ENCODE measurements at places on chromosomes 1 and 21.

DNA sequence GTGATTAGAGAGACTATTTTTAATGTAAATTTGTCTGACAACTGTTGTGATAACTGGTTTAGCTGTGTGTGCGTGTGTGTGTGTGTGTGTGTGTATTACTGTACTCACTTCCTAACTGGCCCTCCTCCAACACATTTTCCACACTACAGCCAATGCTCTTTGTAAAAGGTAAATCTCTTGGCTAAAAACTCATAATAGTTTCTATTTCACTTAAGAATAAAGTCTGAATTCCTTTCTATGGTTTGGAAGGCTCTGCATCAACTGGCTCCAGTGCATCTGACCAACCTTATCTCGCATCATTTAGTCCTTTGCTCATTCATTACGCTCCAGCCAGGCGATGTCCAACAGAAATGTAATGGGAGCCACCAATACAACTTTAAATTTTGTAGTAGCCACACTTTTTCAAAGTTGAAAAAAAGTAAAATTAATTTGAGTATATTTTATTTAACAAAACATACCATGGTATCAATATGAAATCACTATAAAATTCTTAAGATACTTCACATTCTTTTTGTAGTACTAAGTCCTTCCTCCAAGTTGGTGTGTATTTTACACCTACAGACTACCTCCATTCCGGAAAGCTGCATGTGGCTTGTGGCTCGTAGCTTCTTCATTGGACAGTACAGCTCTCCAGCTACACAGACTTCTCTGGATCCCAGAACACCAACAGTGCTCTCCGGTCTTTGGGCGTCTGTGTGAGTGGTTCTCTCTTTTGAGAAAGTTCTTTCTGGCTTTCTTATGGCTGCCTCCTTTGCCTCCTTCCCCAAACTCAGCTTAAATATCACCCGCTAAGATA, 68.9 kb downstream of the NRIP1 start:
- no peaks in the 10 kb centered on the region for H3K27me3 ChIP-seq
- no peak overlapping the region for H3K4me3 ChIP-seq
- DNase-seq = no peak
- H3K27ac ChIP-seq = no peak overlapping the region

- H3K36me3 ChIP-seq = no peaks in the 10 kb centered on the region
- no peak overlapping the region for H3K4me3 ChIP-seq
- no peak for DNase-seq
- no peaks in the 10 kb centered on the region for H3K27me3 ChIP-seq
- H3K27ac ChIP-seq = no peak overlapping the region
These were observed 48.0 kb upstream of the WDR26 start for GRCh38 chr1:224482619-224483018.

DNA sequence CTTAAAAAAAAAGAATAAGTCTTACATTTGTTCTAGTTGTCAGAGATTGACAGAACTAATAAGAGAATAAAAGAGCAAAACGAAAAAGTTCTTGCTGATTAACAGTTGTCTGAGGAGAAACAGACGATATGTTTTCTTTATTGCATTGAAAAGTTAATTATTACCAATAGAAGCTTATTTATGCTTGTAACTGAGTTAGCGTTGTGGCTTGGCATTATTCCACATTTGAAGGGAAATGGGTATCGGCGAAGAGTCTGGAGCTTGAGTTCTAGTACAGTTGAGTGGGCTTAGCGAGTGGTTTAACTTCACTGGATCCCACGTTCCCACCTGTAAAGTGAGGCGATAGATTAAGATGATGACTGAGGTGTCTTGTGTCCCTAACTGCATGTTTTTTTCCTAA, 109.0 kb downstream of the SDCCAG8 start:
- no peak overlapping the region for H3K27ac ChIP-seq
- H3K36me3 ChIP-seq = no peaks in the 10 kb centered on the region
- no peaks in the 10 kb centered on the region for H3K4me1 ChIP-seq
- DNase-seq = no peak
- no peak overlapping the region for H3K4me3 ChIP-seq
- no peaks in the 10 kb centered on the region for H3K27me3 ChIP-seq

GRCh38 chr21:25561668-25562641, 45.3 kb downstream of the MRPL39 start:
- H3K27me3 ChIP-seq = no peaks in the 10 kb centered on the region
- H3K4me1 ChIP-seq = peaks cover 7% of the 10 kb centered on the region
- no peaks in the 10 kb centered on the region for H3K36me3 ChIP-seq
- H3K27ac ChIP-seq = peak overlapping the region; percentile 71
- H3K4me3 ChIP-seq = peak overlapping the region; percentile 86
- no peak for DNase-seq

DNA sequence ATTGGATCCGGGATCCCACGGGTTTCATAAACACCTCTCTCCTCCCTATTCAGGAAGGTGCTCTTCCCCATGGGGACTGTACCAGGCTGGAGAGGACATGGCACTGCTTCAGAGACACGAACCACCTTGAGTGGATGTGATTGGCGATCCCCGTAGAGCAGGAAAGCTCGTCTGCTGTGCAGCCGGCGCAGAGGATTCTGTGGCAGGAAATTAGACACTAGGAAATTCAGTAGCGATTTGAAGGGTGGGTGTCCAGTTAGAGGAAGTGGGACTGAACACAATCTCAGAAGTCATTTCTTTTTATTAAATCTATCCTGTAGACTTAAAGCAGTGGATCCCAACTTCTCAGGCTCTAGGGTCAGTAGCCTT, 767 bp downstream of the PDIK1L start:
- H3K4me3 ChIP-seq = peak overlapping the region; percentile 87
- no peak for DNase-seq
- H3K36me3 ChIP-seq = peaks cover 10% of the 10 kb centered on the region
- no peaks in the 10 kb centered on the region for H3K27me3 ChIP-seq

- H3K27me3 ChIP-seq = no peaks in the 10 kb centered on the region
- no peak for DNase-seq
- H3K27ac ChIP-seq = peak overlapping the region; percentile 70
- H3K36me3 ChIP-seq = no peaks in the 10 kb centered on the region
- H3K4me1 ChIP-seq = peaks cover 74% of the 10 kb centered on the region
These were observed 159.6 kb downstream of the NFIA start for GRCh38 chr1:61241973-61242381.

DNA sequence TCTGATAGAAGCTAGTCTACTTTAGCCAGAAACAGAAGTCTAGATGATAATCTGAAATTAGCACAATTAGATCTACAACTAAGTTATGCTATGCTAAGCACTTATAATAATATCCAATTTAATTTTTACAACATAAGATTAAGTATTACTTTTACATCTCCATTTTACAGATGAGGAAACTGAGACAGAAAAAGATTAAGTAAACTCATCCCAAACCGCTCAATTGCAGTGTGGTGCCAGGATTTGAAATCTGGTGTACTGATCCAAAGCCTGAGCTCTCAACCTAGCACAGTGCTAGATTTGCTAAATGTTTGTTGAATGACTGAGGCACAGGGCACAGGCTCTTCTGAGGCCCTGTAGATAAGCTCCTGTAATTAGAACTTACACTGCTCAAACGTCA, 13.8 kb downstream of the KNCN start:
- no peak overlapping the region for H3K4me3 ChIP-seq
- H3K36me3 ChIP-seq = no peaks in the 10 kb centered on the region
- no peak for DNase-seq

DNA sequence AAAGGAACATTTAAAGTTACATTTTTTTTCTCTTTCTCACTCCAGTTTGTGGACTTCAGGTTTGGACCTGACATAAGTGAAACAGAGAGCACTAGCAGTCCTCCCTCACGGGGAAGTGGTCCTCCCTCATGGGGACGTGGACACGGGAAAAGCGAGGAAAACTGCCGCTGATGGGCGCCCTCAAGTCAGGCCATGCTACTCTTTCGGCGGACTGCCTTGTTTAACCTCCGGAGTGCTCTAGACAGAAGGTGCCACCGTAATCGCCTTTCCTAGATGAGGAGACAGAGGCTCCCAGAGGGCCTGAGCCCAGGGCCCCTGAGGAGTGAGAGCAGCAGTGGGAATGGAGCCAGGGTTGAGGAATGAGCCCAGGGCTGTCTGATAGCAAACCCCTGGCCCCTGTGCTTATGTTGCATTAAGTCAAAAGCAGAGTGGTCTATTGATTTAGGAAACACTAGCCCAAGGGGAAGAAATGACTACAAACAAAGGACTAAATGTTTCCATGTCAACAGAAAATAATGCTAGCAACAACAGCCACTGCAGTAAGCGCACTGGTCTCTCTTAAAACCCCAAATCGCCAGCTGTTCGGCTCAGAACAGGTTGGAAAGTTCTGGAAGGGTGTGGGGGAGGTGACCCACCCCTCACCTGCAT, 84.1 kb downstream of the DMRTB1 start:
- H3K27ac ChIP-seq = no peak overlapping the region
- no peak for DNase-seq
- no peaks in the 10 kb centered on the region for H3K4me1 ChIP-seq
- H3K36me3 ChIP-seq = no peaks in the 10 kb centered on the region
- no peaks in the 10 kb centered on the region for H3K27me3 ChIP-seq

- no peaks in the 10 kb centered on the region for H3K36me3 ChIP-seq
- no peak overlapping the region for H3K4me3 ChIP-seq
- no peaks in the 10 kb centered on the region for H3K4me1 ChIP-seq
- DNase-seq = no peak
These were observed 43.9 kb downstream of the PIGK start for GRCh38 chr1:77175230-77175844.

- no peak overlapping the region for H3K4me3 ChIP-seq
- H3K27ac ChIP-seq = no peak overlapping the region
- DNase-seq = no peak
- H3K27me3 ChIP-seq = no peaks in the 10 kb centered on the region
- no peaks in the 10 kb centered on the region for H3K36me3 ChIP-seq
- no peaks in the 10 kb centered on the region for H3K4me1 ChIP-seq
These were observed 389.1 kb downstream of the PBX1 start for GRCh38 chr1:164948101-164948500.

Measured in thoracic aorta (tissue), 2 donors.